COR-L47 (cell line): ENCODE measurements at places on chromosomes 3 and 15.

DNA sequence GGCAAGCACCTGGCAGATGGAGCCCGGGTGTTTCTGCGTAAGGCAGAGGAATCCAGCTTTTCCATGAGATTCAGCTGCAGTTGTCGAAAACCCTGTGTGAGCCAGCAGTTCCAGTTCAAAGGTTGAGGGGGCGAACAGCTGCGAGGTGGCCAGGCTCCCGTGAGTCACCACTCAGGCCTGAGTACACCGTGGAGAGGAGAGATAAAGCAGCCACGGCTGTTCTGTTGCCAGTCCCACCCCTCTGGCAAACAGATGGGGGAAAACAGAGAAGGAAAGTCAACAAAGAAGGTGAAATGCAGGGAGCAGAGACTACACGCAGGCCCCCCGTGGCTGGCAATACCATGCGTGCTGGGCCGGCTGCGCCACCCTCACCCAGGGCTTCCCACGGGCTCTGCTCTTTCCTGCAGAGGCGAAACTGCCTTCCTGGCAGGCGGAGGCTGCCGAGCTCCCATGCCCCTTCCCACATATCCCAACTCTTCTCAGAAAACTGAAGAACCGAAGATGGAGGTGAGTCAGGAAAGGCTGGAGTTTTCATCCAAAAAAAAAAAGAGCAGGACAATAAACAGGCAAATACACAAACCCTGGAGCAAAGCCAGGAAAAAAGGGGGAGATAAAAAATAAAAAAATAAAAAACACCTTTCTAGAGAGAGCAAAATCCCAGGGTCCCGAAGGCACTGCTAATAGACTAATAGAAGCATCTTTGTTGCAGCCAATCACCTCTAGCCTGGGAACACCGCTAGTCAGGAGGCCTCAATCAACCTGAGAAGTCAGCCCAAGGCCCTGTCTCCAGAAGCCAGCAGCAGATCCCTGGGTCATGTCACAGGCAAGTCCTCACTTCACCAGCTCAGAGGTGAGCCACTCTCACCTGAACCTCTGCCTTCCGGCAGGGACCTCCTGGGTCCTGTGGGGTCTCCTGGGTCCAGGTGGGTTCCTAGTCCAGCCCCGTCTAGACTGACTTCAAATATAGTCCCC lies 37.7 kb downstream of the FAM174B start:
- peak; percentile 85 for DNase-seq

- DNase-seq: no peak
These were observed 380.3 kb upstream of the THBS1 start for GRCh38 chr15:39200586-39200985.

DNA sequence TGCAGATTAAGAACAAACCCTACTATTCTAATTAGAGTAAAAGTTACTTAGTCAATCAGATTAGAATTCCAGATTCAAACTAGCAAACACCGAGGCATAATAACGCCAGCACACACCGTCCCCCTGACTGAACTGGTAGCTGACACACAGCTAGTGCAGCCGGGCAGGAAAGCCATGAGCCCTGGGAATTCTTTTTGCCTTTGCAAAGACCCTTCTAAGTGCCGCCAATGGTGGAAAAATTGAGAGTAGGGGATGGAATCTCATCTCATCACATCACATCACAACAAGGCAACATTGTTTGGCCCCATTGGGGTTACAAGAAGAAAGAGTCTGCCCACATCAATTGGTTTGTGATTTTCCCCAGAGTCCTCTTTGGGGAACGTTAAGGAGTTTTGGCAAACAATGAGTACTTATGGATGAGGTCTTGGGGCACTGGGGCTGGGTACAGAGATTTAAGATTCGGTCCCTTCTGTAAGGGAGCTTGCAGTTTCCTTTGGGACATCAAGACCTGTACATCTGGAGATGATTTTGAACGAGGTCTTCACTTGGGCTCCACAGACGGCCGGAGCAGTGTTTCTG lies 120.4 kb upstream of the MEF2A start:
- DNase-seq: no peak

- DNase-seq: no peak
These were observed 69.9 kb downstream of the SYNM start for GRCh38 chr15:99174567-99175395.

GRCh38 chr15:58432401-58432800 lies 610 bp downstream of the LIPC start:
- no peak for DNase-seq

DNA sequence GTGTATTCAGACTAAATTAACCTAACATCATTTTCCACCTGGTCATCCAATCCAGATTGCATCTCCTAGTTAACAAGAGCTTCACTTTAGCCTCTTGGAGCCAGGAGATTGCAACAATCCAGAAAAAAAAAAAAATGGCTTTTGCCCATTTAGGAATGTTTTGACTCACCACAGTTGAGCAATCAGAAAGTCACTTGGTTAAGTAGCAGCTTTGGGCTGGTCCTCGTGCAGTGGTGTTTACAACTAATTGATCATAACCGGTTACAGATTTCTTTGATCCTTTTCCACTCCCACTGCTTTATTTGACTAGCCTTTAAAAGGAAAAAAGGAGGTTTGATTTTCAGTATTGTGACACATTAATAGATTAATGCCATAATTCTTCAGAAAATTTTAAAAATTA lies 688.8 kb upstream of the CCDC54 start:
- peak; percentile 67 for DNase-seq

GRCh38 chr15:85555875-85556617 lies 175.6 kb downstream of the AKAP13 start:
- no peak for DNase-seq

DNA sequence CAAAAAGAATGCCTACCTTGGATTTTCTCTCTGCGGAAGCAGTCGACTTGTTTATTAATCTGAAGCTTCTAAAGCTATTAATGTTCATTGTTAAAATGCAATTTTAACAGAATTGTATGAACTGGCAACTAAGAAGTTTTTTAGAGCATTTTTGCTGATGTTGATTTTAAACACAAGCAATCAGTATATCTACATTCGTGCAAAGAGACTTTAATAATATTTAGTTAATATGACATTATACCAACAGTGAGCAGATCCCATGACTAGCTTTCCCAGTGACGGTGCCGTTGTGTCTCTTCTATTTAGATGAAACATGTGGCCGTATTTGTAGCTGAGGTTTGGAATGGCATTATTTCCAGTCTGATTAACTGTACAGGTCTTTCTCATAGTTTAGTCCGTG lies 88.0 kb downstream of the PEX5L start:
- DNase-seq: no peak

GRCh38 chr3:186953011-186953487 lies 22.7 kb downstream of the ST6GAL1 start:
- no peak for DNase-seq

DNA sequence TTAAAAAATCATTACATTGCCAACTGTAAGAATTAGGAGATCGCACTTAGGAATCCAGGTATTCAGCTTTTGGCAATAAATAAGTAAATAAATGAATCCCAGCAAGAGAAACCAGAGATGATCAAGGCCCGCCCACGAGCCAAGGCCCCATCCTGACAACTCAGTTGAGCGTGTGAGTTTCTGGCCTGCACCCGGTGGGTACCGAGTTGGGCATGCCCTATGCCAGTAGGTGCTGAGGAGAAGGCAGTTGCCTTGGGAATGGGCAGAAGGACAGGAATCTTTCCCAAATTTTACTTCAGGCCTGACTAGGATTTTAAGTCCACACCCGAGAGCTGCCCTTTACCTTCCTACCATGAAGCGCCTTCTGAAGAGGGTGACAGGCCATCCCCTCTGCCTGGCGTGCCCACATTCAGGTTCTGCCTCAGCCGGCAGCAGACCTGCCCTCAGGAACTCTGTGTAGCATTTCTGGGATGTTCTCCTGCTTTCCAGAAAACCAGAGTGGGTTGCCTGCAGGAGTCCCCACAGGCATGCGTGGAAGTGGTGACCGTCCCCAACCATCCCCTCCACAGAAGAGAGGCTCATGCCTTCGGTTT lies 99.3 kb upstream of the ALDH1A3 start:
- no peak for DNase-seq

DNA sequence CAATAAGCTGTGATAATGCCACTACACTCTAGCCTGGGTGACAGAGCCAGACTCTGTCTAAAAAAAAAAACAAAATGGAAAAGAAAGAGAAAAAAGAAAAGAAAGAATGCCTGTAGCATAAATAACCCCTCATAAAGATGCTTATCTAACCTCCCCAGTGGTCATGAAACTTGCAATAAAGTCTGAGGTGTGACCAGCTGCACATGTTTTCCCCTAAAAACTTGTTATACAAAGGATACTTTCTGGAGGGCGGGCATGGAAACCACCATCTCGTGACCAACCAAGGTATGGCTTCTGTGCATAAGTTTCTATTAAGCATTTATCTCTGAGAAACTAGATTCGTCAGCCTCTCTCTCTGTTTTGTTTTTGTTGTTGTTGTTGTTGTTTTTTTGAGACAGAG lies 21.8 kb downstream of the CCDC32 start:
- no peak for DNase-seq

GRCh38 chr3:71061581-71061980 lies 521.9 kb downstream of the FOXP1 start:
- no peak for DNase-seq
